ENCODE measurements at places on chromosomes 5 and 9. TPM values are rescaled to one million over a fixed set of nuclear protein-coding genes. Genes with fewer than 3 reads are reported as not detected.

TTC39B gene
- total RNA-seq = 6.0 TPM

PSIP1 gene
- total RNA-seq = 50.1 TPM

OCLN gene
- 154 TPM for total RNA-seq

PCDH1 gene
- 146 TPM for total RNA-seq

SLC24A2 gene
- total RNA-seq = not detected

NCS1 gene
- 14.4 TPM for total RNA-seq

CDX1 gene
- not detected for total RNA-seq

FOXD4L3 gene
- 1.2 TPM for total RNA-seq

DNA sequence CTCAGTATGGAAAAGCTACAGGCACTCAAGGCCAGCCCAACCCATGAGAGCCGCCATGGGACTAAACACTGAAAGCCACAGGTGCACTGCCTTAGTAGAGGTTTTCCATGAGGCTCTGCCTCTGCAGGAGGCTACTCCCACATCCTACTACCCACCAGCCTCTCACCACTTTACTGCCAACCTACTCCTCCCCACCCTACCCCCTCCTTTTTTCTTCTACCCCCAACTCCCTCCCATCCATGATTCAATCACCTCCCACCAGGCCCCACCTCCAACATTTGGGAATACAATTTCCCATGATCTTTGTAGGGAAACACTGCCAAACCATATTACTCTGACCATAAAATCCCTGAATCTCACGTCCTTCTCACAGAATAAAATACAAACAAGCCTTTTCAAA is 101.6 kb upstream of the CTSV start:
- no peak for DNase-seq
- no peaks in the 10 kb centered on the region for H3K36me3 ChIP-seq
- H3K4me3 ChIP-seq = no peak overlapping the region
- H3K27me3 ChIP-seq = peaks cover 29% of the 10 kb centered on the region

GRCh38 chr5:91026466-91026865 is 356.7 kb downstream of the ARRDC3 start:
- no peak overlapping the region for H3K27ac ChIP-seq
- H3K4me1 ChIP-seq = peaks cover 7% of the 10 kb centered on the region
- H3K4me3 ChIP-seq = no peak overlapping the region
- no peaks in the 10 kb centered on the region for H3K27me3 ChIP-seq
- no peak for DNase-seq

- peaks cover 8% of the 10 kb centered on the region for H3K4me1 ChIP-seq
- H3K4me3 ChIP-seq = no peak overlapping the region
Observed at GRCh38 chr5:55969956-55970355, 24.8 kb downstream of the IL6ST start.

- peaks cover 21% of the 10 kb centered on the region for H3K36me3 ChIP-seq
- no peaks in the 10 kb centered on the region for H3K27me3 ChIP-seq
- H3K4me3 ChIP-seq = peak overlapping the region; percentile 84
- H3K4me1 ChIP-seq = no peaks in the 10 kb centered on the region
- DNase-seq = no peak
Observed at GRCh38 chr9:133148199-133149129, 15.2 kb downstream of the GBGT1 start.

- peaks cover 14% of the 10 kb centered on the region for H3K36me3 ChIP-seq
- H3K4me3 ChIP-seq = no peak overlapping the region
- no peak overlapping the region for H3K27ac ChIP-seq
- no peaks in the 10 kb centered on the region for H3K27me3 ChIP-seq
Observed at GRCh38 chr5:131745703-131746102, 51.1 kb downstream of the FNIP1 start.

- H3K4me3 ChIP-seq = no peak overlapping the region
- no peaks in the 10 kb centered on the region for H3K4me1 ChIP-seq
- H3K36me3 ChIP-seq = peaks cover 10% of the 10 kb centered on the region
Observed at GRCh38 chr9:17272536-17272935, 137.7 kb downstream of the CNTLN start.

- no peak overlapping the region for H3K4me3 ChIP-seq
- no peak for DNase-seq
- no peaks in the 10 kb centered on the region for H3K4me1 ChIP-seq
- no peak overlapping the region for H3K27ac ChIP-seq
- H3K27me3 ChIP-seq = peaks cover 61% of the 10 kb centered on the region
Observed at GRCh38 chr5:62132276-62132675, 173.7 kb upstream of the KIF2A start.

DNA sequence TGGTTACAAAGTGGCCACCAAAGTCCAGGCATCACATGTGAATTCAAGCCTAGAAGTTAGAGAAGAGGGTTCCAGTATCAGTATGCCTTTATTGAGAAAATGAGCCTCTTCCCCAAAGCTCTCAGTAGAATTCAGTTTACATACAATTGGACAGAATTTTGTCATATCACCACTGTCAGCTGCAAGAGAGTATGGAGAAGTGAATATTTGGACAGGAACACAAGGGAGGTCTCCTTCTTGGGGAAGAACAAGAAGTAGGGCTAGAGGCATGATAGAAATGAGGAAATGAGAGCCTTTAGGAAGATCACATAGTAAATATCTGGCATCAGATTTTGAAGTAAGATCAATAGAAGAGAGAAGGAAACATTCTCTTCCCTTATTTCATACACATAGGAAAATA is 27.8 kb upstream of the VLDLR start:
- no peak overlapping the region for H3K4me3 ChIP-seq
- H3K4me1 ChIP-seq = no peaks in the 10 kb centered on the region
- no peaks in the 10 kb centered on the region for H3K36me3 ChIP-seq
- no peak overlapping the region for H3K27ac ChIP-seq

- no peak overlapping the region for H3K27ac ChIP-seq
- H3K4me1 ChIP-seq = peaks cover 12% of the 10 kb centered on the region
- no peak overlapping the region for H3K4me3 ChIP-seq
- no peaks in the 10 kb centered on the region for H3K27me3 ChIP-seq
- DNase-seq = no peak
- peaks cover 30% of the 10 kb centered on the region for H3K36me3 ChIP-seq
Observed at GRCh38 chr9:137211532-137211931, 6.0 kb downstream of the NDOR1 start.

DNA sequence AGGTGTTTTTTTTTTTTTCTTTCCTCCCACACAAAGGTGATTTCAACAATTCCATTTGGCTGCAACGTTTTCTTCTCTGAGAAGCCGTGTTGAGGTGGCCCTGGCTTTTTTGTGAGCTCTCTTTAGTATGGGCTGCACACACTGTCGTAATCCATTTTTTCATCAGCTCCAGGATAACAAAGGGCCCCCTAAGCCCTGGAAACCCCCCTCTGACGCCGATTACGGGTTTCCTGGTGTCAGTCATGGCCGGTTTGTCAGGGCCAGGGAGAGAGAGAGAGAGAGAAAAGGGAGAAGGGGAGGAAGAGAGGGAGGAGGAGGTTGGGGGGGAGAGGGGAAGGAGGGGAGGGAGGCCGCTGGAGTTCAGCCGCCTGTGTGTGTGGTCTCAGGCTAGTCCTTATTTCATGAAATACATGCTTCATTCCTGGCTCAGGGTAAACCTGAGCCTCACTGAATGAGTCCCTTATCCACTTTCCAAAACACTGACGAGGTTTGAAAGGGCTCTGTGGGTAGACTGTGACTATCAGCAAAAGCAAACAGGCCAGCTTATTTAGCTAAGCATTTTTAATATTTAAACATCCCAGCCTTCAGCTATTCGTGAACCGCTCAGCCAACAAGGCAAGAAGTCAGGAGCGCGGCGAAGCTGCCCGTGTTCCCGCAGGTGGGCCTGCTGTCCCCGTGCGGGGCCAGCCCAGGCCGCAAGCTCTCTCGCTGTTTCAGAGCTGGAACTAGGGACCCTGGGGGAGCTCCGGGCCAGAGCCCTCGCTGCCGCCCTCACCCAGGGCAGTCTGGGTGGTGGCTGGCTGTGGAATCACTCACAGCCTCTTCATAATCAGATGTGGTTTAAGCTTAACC is 172.8 kb downstream of the ERCC6L2 start:
- no peak overlapping the region for H3K4me3 ChIP-seq
- peaks cover 28% of the 10 kb centered on the region for H3K27me3 ChIP-seq
- H3K4me1 ChIP-seq = no peaks in the 10 kb centered on the region
- H3K36me3 ChIP-seq = no peaks in the 10 kb centered on the region
- no peak overlapping the region for H3K27ac ChIP-seq
- no peak for DNase-seq

- H3K4me3 ChIP-seq = no peak overlapping the region
- peaks cover 9% of the 10 kb centered on the region for H3K4me1 ChIP-seq
- no peak for DNase-seq
- H3K36me3 ChIP-seq = no peaks in the 10 kb centered on the region
- no peak overlapping the region for H3K27ac ChIP-seq
Observed at GRCh38 chr5:83364312-83365299, 106.9 kb upstream of the VCAN start.

- DNase-seq = no peak
- no peaks in the 10 kb centered on the region for H3K4me1 ChIP-seq
- no peak overlapping the region for H3K27ac ChIP-seq
- H3K27me3 ChIP-seq = no peaks in the 10 kb centered on the region
- no peaks in the 10 kb centered on the region for H3K36me3 ChIP-seq
Observed at GRCh38 chr5:169168280-169168679, 132.7 kb downstream of the SLIT3 start.

DNA sequence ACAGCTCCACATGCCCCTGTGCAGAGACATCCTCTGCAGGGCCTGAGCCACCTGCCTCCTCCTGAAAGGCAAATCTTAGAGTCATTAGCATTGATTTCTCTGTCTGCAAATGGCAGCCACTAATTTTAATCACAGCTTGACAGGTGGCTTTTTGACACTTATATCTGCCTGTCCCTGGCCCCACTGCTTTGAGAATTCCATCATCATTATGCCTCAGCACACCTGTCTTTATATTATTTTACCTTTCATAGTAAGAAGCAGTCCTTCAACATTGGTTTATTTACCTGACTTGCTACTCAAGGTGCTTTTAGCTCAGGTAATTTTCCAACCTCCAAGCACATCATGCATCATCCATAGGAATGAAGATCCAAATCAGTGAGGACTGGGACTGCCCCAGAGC is 451.3 kb downstream of the MTRR start:
- no peak for DNase-seq
- H3K36me3 ChIP-seq = no peaks in the 10 kb centered on the region
- no peaks in the 10 kb centered on the region for H3K4me1 ChIP-seq
- no peak overlapping the region for H3K27ac ChIP-seq
- H3K27me3 ChIP-seq = no peaks in the 10 kb centered on the region

DNA sequence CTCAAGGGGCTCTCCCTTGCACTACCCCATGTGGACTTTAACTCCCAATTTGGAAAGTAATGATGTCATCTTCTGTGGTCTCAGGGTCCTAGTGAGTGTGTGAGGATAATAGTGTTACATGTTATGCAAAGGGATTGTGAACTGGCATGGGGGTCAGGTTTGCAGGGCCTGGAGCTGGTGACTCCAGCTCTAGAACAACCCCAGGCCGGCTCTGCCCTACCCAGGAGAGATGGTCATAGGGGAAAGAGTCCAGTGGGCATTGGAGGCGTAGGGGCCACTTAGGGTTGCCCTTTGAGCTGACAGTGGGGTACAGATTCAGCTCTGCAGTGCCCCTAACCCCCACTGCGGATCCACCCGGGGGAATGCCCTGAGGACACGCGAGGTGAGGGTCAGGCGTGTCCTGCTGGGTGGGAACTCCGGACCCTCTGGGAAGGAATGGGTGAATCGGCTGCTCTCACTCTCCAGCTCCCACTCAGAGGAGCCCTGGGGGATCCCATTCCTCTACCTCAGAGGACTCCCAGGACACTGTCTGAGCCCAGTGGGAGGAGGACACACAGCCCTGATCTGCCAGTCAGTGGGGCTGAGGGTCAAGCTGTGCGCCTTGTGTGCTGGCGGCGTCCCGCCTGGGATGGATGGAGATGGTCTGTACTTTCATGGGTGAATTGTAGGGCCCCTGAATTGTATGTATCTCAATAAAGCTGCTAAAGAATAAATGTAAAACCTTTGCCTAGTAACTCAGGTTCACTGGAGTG is 2.5 kb upstream of the NKD2 start:
- H3K4me1 ChIP-seq = peaks cover 23% of the 10 kb centered on the region
- no peak overlapping the region for H3K4me3 ChIP-seq
- peaks cover 87% of the 10 kb centered on the region for H3K27me3 ChIP-seq

- H3K27ac ChIP-seq = no peak overlapping the region
- no peak for DNase-seq
- H3K4me1 ChIP-seq = no peaks in the 10 kb centered on the region
- H3K36me3 ChIP-seq = no peaks in the 10 kb centered on the region
Observed at GRCh38 chr5:79898611-79899010, 92.5 kb downstream of the MTX3 start.

- peak overlapping the region; percentile 93 for H3K4me3 ChIP-seq
- peak overlapping the region; percentile 99 for H3K27ac ChIP-seq
- peaks cover 35% of the 10 kb centered on the region for H3K4me1 ChIP-seq
Observed at GRCh38 chr5:79512471-79513307, 1.2 kb downstream of the HOMER1 start.

DNA sequence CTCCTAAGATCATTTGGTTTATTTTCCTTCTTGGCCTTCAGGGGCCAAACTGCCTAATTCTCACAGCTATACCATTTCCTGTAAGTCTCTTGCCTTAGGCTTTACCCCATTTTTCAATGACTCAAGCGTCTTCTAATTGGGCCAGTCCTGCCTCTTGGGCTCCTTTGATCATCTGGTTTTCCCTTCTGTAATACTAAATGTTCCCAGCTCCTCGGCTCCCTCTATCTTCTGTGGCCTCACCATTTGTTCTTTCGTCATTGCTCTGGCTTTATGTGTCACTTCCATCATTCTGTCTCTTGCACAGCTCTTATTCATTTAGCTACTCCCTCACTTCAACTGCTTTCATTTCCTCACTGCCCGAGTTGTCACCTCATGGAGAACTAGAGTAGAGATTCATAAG is 14.5 kb upstream of the SPINK7 start:
- no peaks in the 10 kb centered on the region for H3K27me3 ChIP-seq
- no peak for DNase-seq
- no peak overlapping the region for H3K4me3 ChIP-seq
- H3K4me1 ChIP-seq = no peaks in the 10 kb centered on the region

GRCh38 chr5:59036274-59036961 is 453.5 kb downstream of the RAB3C start:
- no peak overlapping the region for H3K4me3 ChIP-seq
- peak overlapping the region; percentile 56 for H3K27ac ChIP-seq

DNA sequence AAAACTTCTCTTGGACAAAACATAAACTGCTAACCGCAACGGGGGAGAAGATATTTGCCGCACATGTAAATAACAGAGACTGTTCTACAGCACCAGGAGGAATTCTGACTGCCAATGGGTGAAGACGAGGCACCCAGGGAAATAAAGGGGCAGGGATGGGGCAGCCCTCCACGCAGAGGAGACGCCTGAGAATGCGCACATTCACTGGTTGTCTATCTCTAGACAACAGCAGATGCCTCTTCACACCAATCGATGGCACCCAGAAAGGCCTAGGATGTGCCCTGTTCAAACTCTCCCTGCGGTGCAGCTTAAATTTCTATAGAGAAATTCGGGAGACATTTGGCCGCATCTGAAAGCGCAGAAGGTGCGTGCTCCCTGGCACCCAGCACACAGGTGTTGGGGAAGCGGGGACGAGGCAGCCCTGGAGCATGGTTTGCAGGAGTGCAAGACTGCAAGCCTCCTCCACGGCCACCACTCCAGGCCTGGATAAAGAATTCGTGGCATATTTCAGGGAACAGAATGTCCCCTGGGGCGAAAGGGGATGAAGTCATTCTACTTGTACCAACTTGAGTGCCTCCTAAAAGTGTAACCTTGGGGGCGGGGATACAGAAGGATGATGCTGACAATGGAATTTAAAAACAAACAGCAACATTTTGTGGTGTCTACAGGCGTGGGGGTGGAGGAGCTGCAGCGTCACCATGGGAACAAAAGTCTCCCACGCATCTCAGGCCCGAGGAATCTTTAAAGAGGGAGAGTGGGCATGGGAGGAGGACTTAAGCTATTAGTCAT is 6.3 kb upstream of the IRX2 start:
- no peak overlapping the region for H3K4me3 ChIP-seq
- H3K4me1 ChIP-seq = no peaks in the 10 kb centered on the region
- H3K27me3 ChIP-seq = no peaks in the 10 kb centered on the region
- H3K27ac ChIP-seq = no peak overlapping the region
